RKO (cell line): ENCODE measurements at places on chromosomes 5 and 9.

GRCh38 chr5:121399879-121400278 is 451.8 kb upstream of the FTMT start:
- DNase-seq: no peak

DNA sequence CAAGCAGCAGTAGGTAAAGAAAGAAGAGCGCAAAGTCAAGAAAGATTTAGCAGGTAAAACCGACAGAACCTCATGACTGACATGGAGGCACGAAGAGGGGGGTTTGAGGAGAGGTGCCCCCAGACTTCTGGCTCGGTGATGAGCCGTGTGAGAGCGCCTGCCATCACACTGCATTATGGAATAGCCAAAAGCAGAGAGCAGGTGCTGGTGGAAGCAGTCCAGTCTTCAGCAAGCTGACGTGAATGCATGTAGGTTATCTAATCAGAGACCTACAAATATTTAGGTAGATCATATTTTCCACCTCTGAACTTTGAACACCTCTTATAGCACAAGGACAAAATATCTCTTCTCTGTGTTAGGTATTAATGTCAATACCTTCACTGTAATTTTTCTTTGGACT is 68.4 kb downstream of the RNF130 start:
- DNase-seq: no peak

GRCh38 chr5:151571270-151572173 is 19.6 kb downstream of the FAT2 start:
- no peak for DNase-seq

DNA sequence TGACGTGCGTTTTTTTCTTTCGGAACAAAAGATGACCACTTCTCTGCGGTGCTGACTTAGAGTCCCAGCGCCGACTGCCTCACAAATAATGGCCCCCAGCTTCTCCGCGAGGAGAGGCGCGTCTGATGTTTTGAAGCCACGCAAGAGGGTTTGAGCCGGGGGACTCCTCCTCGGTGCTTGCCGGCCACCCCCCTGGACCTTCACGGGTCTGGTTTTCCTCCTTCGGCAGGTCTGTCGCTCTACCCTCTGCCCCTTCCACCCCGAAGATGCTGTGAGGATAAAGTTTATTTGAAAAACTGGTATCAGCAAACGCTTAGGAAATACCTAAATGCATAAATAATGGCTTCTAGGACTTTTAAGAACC is 584 bp downstream of the USP20 start:
- peak; percentile 78 for DNase-seq

DNA sequence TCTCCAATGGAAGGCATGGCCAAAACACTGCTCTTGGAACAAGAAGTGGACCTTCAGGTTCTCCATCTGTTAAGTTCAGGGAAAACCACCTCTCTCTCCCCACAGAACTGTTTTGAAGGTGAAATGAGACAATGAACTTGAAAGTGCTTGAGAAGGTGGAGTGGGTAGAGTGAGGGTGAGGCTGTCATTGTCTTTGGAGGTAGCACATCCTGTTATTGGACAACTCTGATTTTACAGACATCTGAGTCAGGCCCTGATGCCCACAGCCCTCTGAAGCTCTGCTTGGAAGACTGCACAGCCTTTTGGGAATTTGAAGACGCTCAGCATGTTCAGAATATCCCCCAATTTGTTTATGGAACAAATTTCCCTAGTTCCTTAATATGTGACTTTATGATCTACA is 27.6 kb upstream of the TEX48 start:
- no peak for DNase-seq

GRCh38 chr5:54869691-54870090 is 115.7 kb downstream of the ESM1 start:
- no peak for DNase-seq

- DNase-seq: no peak
Observed at GRCh38 chr9:121383715-121384114, 13.7 kb upstream of the STOM start.

GRCh38 chr9:116380496-116380995 is 227.0 kb downstream of the PAPPA start:
- no peak for DNase-seq

DNA sequence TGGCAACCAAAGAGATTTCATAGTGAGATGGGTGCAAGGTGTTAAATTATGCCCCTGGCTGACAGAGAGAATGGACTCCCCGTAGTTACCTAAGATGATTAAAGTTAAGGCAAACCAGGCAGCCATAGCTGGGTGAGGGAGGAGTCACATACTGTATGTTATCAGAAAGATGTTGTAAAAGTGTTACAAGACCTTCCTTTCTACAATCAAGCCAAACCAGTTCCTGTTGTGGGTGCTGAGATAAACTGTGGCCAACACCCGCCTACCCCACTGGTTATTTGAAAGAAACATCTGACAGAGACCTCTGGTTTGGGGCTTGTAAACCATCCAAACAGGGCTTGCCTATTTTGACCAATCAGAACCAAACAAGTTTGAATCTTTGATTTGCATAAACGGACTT is 684.7 kb upstream of the NUDT12 start:
- no peak for DNase-seq

GRCh38 chr5:7828269-7828668 is 22.7 kb downstream of the CFAP90 start:
- peak; percentile 14 for DNase-seq

- DNase-seq: peak; percentile 7
Observed at GRCh38 chr9:18596920-18597319, 123.0 kb downstream of the ADAMTSL1 start.

DNA sequence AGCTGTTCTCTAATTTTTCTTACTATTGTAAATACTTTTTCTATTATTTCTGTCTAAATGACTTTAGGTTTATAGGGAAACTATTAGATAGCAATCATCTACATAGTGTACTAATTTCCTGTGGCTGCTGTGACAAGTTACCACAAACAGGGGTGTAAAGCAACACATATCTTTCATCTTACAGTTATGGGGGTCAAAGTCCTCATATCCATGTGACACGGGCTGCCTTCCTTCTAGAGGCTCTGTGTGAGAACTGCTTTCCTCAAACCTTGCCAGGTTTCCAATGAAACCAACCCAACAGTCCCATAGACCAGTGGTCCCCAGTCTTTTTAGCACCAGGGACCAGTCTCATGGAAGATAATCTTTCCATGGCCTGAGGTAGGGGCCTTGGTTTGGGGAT is 189.1 kb downstream of the ROR2 start:
- no peak for DNase-seq

- no peak for DNase-seq
Observed at GRCh38 chr5:37576552-37576951, 197.4 kb downstream of the WDR70 start.

GRCh38 chr5:114208120-114208519 is 153.8 kb upstream of the KCNN2 start:
- DNase-seq: no peak

DNA sequence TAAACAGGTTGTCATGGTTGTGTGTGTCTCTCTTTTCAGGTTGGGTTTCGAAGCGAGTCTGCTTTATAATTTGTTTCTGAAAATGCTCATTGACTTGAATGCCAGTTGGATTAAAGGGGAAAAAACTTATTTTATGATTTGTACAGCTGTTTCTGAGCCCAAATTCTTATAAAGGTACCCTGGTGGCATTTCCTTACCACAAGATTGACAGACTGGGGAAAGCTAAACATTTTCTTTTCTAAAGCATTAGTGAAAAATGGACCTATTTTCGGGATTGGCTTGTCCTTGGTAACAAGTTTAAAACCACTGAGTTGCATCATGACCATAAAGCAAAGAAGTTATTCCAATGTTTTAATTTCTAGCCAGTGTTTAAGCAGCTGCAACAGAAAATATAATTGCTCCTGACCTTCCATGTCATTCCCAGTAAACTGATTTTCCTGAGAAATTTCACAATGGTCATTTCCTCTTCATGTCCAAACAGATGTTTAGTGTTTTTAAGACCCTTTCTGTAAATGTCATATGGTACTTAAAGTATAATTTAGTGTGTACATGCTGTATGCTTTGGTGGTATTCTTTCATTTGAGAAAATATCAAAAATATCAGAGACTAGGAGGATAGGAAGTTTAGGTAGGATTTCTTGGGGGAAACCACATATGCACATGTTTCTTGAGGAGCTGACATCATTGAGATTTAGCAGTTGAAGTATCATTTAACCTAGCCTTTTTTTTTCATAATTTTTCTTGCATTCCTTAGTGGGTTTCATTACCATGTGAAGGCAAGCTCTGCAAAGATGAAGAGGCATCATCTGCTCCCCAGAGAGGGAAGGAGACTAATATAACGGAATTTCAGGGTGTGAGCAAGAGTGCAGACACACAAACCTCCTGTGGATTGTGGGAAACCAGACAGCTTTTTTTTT is 667.1 kb upstream of the RGMB start:
- peak; percentile 86 for DNase-seq

- no peak for DNase-seq
Observed at GRCh38 chr5:177319913-177320588, 8.4 kb upstream of the MXD3 start.

DNA sequence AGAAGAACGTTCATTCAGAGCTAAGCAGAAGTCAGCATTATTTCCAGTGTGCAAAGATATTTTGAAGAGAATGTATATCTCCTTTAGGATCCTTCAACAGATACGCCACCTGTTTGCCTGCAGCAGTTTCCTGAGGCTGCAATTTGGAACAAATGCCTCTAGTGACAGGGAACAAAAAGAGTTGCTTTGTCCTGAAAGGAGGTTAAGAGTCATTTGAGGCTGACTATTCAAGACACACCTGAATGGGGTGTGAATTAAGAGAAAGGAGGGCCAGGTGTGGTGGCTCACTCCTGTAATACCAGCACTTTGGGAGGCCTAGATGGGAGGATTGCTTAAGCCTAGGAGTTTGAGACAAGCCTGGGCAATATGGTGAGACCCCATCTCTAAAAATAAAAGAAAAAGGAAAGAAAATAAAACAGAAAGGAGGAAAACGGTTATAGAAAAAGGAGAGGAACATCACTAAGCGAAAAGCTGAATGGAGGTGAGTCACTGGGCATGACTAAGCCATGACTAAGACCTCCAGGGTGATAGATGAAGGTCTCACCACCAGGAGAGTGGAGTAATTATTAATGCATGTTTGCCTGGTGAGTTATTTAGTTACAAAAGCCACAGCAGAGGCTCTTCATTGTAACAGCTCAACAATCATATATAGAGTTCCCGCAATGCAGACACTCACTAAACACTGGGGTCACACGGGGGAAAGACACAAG is 255.2 kb upstream of the TNC start:
- peak; percentile 95 for DNase-seq

GRCh38 chr5:103346162-103346748 is 87.7 kb downstream of the MACIR start:
- no peak for DNase-seq

- DNase-seq: no peak
Observed at GRCh38 chr5:154273963-154274827, 83.7 kb downstream of the GALNT10 start.

DNA sequence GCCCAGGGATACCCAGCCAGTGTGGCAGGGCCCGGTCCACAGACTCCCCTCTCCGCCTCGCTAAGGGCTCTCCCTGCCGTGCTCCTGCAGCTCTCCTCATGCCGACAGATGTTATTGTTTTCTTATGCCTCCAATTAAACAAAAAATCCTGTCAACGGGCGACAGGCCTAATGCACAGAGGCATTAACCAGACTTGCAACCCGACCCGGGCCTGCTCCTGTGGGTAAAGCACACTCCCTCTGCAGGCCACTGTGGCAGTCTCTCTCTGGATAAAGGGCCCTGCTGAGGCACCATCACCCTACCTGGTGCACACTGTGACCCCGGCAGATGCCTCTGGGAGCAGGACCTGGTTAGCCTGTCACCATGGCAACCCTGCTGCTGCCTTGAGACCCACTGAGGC is 27.5 kb upstream of the HAND1 start:
- DNase-seq: no peak

DNA sequence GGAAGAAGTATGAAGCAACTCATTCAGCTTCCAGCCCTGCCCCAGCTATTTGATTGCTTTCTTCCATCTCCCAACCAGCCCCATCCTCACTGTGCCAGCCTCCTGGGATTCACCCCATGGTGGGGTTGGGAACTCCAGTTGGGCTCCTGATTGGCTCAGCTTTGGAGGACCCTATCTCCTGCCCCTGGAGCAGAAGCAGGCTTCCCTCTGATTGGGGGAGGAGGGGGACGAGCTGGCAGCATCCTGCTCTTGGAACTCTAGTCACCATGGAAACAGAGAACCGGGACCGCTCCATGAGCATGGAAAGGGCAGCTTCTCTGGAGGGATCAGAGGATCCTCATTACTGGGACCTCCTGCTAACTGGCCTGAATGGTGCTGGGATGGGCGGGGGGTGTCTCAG is 2.6 kb downstream of the SLC6A7 start:
- DNase-seq: no peak

GRCh38 chr5:88882276-88883038 is 527 bp downstream of the MEF2C start:
- no peak for DNase-seq

DNA sequence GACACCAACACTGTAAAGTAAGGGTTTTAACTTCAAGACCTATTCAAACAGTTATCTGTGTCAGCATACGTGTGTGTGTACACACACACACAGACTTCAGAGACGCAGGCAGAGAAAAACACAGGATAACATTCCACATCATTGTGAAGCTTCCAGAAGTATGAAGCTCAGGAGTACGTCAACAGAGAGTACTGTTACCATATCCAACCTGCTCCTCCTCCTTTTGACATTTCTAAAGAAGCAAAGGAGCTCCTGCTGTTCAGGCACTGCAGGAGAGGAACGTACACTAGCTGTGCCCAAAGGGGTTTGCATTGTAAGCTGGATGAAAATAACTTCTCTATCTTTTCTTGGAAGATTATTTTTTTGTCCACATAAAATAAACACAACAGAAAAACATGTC is 180.7 kb downstream of the MEF2C start:
- DNase-seq: no peak

DNA sequence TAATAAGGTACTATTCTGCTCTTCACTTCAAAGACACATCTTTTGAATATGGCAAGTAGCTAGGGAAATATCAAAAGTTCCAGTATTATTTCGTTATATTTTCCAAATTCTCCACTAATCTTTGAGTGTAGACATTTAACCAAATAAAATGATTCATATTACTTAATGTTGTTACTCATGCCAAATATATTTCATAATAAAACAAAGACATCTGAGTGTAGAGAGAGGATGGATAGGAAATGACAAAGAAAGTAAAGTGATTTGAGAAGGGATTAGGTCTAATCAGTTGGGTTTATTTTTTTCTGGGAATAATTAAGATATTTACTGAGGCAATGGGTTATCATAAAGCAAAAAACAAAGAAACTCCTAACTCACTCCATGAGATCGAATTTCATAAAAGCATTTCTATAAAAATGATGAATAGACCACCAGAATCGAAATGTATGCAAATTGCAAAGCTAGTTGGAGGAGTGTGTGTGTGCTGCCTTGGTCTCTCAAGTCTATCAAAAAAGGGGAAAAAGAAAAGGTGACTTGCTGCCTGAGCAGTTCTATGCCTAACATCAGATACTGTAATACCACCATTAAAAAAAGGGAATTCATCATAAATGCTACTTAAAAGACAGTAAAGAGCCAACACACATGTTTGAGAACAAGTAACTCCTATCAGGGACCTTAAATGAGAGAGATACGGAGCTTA is 255.5 kb downstream of the PDE4D start:
- DNase-seq: no peak

GRCh38 chr9:78909566-78909965 is 612.6 kb downstream of the PSAT1 start:
- no peak for DNase-seq
